Esophagus squamous epithelium (tissue), 5 donors: ENCODE measurements at places on chromosomes 4 and X.

DNA sequence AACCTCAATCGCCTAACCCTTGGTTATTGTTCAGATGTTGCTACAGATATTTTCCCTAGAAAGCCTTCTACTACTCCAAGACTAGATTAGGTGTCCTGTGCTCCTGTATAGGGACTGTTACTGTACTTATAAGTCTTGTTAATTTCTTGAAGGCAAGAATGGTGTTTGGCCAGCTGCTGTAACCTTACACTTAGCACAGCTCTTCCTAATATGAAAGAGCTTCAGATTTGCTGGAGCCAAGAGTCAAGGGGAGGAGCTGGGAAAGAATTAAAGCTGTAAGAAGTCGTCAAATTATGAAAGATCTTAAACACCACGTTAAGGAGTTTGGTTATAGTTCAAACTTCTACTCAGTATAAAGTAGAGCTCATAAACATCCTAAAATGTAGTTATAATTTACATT, 245.9 kb upstream of the TLL1 start:
- no peak for DNase-seq

- DNase-seq, result no peak
Measured at GRCh38 chr4:7960017-7960789, 20.5 kb upstream of the AFAP1 start.

DNA sequence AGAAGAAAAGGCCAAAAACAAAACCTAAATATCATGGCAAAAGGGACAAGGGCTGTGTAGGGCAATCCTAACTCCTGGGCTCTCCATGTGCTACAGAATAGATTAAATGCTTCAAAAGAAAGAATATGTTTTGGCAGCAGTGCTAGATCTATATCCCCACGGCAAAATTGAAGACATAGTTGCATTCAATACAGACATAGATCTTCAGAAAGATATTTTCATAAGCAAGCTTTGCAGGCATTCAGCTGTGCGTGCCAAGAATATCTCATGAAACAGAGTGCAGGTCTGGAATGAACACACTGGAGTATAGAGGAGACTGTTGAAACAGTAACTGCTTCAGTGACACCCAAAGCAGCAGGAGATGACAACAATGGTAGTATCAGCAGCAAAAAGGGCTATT, 1476.9 kb downstream of the ARAP2 start:
- DNase-seq, result no peak

DNA sequence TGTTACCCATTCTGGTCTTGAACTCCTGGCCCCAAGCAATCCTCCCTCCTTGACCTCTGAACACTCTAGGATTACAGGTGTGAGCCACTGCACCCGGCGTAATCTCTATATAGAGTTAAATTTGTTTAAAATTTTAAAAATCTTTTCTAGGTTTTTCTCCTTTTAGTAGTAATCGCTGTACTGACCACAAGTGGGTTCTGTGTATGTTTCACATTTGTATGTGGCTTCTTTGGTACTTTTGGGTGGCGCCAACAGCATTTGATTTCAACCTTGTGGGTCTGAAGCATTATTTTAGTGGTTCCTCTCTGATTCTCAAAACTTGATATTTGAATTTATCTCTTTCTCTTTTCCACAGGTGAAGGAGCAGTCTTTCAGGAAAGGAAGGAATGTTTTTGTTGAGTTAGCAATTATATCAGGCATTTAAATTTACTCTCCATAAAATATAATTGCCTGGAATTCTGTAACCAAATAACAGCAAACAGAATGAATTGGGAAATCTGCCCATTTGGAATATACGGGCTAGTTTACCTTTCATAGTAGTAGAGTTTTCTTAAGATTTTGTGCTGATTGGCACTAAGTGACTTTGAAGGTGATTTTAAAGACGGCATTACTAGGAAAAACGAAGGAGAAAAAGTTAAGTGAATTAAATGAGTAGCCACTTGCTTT, 29.5 kb downstream of the ARHGAP10 start:
- no peak for DNase-seq

GRCh38 chr4:137253949-137254348, 278.3 kb downstream of the PCDH18 start:
- no peak for DNase-seq

DNA sequence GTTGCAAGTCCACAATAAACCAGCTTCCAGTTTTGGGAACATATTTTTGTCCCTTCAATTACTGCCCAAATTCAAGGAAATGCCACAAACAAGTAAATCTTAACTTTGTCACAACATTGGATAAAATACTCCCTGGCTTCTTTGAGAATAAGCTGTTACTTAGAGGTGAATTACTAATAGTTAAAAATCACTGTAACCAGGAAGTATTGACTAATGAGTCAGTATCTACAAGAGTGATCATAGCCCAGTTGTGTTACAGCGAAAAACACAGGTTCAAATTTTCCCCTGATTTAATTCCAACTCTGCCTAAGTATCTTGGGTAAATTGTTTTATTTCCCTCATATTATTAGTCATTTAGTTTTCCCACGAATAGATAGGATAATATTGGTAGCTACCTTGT, 291.2 kb upstream of the PPARGC1A start:
- DNase-seq, result no peak

DNA sequence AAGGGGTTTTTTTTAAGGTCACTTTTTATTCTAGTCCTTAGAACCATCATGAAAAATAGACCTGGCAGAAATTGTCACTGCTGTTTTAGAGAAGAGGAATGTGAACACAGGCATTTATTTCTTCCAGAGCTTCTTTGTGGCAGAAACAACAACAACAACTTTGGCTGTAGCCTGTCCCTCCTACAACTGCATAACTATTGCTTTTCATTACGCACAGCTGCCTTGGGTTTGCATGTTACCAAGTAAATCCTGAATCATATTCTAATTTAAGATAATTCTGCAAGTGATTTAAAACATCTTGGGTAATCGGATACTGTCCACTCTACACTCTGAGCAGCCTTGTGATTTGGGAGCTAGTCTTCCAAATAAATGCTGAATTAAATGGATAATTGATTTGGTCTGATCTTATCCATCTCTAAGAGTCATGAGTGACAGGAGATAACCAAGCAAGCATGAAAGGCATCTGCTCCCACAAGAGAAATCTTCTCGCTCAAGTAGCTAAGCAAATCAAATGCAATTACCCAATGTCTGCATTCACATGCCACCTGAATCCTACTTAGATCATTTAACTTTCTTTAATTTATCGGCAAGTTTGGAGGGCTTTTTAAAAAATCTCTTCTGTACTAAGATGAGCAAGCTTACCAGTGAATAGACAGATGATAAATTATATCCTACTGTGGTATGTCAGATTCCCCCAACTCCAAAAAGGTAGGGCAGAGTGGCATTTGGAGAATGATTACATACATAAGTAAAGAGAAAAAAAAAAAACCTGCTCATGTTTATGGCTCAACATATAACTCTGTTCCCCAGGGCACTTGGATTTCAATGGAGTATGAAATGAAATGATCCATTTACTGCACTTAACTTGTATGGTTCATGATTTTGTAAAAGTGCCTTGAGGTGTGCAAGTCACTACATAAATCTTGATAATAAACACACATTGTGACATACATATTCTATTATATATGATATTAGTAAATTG, 73.6 kb downstream of the EGF start:
- no peak for DNase-seq

- no peak for DNase-seq
Measured at GRCh38 chr4:122481766-122482405, 25.4 kb upstream of the IL2 start.

GRCh38 chrX:13778916-13779315, 38.0 kb downstream of the GPM6B start:
- no peak for DNase-seq

DNA sequence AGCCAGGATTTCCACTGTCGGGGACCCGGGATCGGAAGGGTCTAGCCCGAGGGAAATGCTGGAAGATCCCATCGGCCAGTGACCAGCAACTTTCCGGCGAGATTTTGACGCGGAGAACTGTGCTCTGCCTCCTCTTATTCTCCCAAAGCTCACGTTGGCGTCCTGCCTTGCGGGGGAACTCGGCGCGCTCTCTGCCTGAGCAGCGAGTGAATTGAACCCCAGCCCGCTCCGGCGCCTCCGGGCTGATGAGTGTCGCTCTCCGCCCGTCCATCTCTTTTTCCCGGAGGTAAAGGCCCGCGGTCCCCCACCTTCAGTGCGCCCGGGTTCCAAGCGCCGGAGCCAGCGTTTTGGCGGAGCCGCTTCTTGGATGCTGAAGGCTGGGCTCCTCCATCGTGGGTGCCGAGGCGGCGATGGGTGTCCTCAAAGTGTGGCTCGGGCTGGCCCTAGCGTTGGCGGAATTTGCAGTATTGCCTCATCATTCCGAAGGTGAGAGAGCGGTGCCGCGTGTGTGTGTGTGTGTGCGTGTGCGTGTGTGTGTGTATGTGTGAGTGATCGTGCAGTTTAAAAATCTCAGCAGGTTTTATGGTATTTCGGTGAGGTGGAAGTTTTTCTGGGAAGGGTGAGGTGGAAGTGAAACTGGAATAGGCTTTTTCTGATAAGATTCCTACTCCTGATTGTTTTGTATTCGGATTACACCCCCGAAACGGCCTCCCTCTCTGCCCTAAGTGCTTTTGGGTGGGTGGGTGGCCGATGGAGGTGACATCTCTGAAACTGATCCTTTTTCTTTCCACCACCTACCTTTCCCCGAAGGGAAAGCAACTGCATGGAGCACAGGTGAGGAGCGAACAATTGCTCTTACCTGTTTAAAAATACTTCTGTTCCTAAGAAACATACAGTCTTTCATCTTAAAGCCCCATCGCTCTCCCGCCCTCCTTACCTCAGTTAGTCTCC, 752 bp downstream of the FRAS1 start:
- no peak for DNase-seq

DNA sequence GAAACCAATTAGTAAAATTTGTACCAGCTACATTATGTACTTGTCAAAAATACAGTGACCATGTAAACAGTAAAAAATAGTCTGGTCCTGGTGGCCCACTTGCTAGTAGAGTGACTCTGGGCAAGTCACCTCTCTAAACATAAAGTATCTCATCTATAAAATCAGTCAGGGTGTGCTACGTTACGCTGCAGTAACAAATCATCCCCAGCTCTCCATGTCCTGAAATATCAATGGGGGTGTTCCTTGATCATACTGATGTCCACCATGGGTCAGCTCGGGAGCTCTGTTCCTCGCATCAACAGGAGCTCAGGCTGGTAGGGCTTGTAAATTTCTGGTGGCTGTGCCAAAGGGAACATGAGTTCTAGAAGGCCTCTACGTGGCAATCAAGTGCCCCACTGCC, 268.6 kb downstream of the RAB28 start:
- no peak for DNase-seq

DNA sequence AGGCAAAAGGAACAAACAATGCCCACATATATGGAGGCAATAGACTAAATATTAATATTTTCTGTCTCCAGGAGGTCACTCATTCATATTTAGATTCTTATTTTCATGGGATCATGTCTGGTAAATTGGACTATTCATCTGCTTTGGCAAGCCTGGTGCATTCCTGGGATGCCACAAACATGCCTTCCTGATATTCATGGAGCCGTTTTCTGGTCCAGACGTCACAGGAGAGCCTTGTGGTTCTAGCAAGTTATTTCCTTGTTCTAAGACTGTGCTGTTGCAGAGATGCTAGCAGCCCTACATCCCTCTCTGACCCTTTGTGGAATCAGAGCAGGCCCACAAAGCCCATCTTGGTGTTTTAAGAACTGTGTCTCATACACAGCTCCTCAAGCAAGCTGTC, 16.1 kb upstream of the EXOSC9 start:
- no peak for DNase-seq

DNA sequence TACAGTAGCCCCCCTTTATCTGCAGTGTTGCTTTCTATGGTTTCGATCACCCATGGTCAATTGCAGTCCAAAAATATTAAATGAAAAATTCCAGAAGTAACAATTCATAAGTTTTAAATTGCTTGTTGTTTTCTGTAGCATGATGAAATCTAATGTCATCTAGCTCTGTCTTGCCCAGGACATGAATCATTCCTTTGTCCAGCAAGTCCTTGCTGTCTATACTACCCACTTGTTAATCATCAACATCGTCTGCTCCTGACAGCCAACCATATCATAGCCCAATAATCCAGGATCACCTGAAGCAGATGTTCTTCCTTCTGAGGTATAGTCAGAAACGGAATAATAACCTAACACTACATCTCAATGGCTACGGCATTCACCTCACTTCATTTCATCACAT, 79.8 kb downstream of the ADAMTS3 start:
- DNase-seq, result no peak

DNA sequence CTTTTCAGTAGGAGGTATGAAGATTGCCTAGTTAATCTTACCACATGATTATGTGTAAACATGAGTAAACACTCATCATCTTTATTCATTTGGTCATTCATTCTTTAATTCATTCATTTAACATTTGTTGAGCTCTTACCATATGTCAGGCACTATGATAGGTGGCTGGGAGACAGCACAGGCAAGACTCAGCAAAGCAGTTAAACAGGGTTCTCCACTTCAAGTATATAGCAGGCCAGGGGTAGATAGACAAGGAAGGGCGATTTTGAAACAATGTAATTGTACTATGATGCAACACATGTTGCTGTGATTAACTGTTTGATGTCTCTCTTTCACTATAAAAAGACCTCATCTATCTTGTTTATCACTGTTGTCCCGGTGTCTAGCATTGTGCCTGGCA, 84.3 kb upstream of the GPR101 start:
- no peak for DNase-seq

DNA sequence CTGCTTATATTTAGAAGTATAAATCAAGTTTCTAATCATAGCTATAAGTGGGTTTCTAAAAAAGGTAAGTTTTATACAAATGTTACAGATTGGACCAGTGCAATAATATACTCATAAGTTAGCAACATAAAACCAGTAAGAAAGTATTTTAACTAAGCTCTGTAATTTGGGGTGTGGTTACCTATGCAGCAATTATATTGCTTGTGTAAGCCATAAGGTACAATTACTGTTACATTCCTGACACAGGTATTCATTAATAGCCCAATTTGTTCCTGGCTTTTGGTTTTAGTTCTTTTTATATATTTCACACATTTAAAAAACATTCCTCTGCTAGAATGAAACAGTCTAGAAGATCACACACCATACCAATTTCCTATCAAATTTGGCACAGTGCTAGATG, 115.1 kb downstream of the FRYL start:
- no peak for DNase-seq
